ENCODE measurements at places on chromosomes 1 and 21. TPM values are rescaled to one million over a fixed set of nuclear protein-coding genes. Genes with fewer than 3 reads are reported as not detected.

GRCh38 chr1:231631717-231632116 is 5.1 kb downstream of the DISC1 start:
- DNase-seq: no peak

SUSD4 gene
- 6.5 TPM for polyA plus RNA-seq

- no peak for DNase-seq
Measured at GRCh38 chr1:172162236-172162635, 258.2 kb upstream of the C1orf105 start.

- no peak for DNase-seq
Measured at GRCh38 chr21:41634211-41634694, 126.3 kb upstream of the TMPRSS2 start.

DNA sequence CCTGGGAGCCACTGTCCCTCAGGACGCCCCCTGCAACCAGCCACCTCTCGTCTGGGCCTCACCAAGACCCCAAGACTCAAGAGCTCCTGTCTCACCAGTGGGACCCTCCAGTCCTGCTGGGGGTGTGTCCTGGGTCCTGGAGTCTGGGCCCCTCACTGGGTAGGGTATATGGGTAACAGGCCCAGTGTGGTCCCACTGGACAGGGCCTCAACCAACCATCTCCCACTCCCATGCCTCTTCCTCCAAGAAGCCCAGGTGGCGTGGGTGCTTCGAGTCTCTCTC is 725 bp upstream of the VWA1 start:
- no peak for DNase-seq

GPR37L1 gene
- 0.24 TPM for polyA plus RNA-seq

DNA sequence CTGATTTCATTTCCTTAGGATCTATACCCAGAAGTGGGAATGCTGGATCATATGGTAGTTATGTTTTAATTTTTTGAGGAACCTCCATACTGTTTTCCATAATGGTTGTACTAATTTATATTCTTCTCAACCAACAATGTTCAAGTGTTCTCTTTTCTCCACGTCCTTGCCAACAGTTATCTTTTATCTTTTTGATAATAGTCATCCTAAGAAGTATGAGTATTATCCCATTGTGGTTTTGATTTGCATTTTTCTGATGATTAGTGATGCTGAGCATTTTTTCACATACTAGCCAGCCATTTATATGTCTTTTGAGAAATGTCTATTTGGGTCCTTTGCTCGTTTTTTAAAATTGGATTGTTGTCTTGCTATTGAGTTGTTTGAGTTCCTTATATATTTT is 38.5 kb downstream of the ABCD3 start:
- DNase-seq: no peak

DNA sequence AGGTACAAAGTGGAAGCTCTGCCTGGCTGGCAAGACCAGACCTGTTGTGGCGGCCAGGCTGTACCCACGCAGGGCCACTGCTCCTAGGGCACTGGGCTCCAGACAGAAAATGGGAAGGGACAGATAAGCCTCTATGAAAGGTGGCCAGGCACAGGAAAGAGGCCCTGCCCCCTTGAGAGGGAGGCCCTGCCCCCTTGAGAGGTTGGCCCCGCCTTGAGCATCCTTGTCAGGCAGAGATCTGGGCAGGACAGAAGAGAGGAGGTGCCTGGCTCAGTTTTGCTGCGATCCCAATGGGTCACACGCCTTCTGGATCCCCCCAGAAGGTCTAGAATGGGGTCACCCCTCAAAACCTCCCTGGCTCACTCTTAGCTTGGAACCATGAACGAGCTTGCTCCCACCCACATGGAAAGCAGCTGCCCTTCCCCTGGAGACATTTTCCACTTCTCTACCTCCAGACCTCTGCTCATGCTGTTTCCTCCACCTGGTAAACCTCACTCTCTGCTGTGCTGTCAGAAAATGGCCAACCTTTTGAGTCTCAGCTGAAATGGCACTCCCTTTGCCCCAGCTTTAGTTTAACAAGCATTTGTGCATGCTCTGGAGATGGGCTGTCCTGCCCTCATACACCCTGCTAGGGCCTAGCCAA is 17.5 kb upstream of the ECE1 start:
- no peak for DNase-seq

DNA sequence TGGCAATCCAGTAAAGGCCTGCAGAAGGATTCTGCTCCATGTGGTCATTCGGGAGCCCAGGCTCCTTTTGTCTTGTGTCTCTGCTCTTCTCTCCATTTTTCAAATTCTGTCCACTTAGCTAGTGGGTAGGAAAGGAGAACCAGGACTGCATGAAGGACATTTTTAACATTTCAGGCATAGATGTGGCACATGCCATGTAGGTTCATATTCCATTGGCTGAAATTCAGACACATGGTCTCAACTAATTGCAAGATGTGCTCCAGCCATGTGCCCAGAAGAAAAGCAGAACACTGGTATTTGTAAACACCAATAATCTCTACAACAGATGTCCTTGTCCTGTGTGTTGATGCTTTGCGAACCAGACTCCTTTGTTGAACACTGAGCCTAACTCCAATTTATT is 85.2 kb upstream of the WLS start:
- no peak for DNase-seq

GRCh38 chr21:38505654-38506523 is 7.6 kb upstream of the ERG start:
- DNase-seq: no peak

- no peak for DNase-seq
Measured at GRCh38 chr1:240314845-240315801, 223.4 kb downstream of the FMN2 start.

PIK3CD gene
- 47.3 TPM for polyA plus RNA-seq

- DNase-seq: no peak
Measured at GRCh38 chr1:38360807-38361206, 314.2 kb upstream of the POU3F1 start.

- DNase-seq: no peak
Measured at GRCh38 chr1:115118611-115119010, 29.3 kb upstream of the TSPAN2 start.

- DNase-seq: no peak
Measured at GRCh38 chr1:114214016-114214415, 60.3 kb upstream of the SYT6 start.

PLPP3 gene
- not detected for polyA plus RNA-seq

- no peak for DNase-seq
Measured at GRCh38 chr21:15210235-15210678, 145.5 kb upstream of the NRIP1 start.

GRCh38 chr1:79792219-79792930 is 785.8 kb upstream of the ADGRL4 start:
- DNase-seq: no peak

- no peak for DNase-seq
Measured at GRCh38 chr1:117188816-117189437, 21.8 kb downstream of the VTCN1 start.

GRCh38 chr1:28517649-28517999 is 11.8 kb downstream of the RCC1 start:
- no peak for DNase-seq

DNA sequence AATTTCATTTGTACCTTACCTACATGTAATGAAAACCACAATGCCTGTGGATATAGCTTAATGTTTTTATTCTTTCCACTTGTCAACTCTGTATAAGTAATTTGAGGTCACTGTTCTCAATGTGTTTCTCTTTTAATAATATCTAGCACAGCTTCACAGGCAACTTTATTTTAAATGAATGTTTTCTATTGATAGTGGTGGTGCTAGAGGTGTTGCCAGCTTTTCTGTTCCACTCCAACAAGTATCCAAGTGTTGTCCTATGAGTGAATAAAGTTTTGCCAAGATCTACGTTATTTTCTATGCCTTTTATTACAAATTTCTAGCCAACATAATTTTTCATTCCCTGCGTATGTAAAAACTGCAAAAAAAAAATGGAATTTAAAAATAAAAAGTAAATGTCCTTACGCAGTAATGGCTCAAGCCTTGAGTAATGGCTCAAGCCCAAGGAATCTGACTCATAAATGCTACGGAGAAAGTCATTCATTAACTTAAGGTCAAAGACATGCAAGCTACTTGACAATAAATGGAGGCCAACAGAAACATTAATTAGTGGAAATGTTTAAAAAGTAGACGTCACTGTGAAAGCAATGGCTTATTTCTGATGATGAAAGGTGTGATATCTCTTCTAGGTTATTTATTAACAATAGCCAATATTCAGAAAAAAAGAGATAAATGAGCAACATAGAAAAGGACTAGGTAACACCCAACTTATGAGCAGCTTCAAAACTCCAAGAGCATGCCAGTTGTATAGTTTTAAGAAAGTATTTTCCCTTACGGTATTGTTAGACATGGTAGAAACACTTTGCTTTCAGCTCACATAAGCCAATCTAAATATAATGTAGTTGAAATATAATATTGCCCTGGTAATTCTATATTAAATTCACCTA is 71.4 kb downstream of the SLC44A5 start:
- DNase-seq: no peak

- DNase-seq: no peak
Measured at GRCh38 chr1:212926372-212926771, 24.0 kb upstream of the VASH2 start.

INAVA gene
- not detected for polyA plus RNA-seq

CTSE gene
- not detected for polyA plus RNA-seq

DNA sequence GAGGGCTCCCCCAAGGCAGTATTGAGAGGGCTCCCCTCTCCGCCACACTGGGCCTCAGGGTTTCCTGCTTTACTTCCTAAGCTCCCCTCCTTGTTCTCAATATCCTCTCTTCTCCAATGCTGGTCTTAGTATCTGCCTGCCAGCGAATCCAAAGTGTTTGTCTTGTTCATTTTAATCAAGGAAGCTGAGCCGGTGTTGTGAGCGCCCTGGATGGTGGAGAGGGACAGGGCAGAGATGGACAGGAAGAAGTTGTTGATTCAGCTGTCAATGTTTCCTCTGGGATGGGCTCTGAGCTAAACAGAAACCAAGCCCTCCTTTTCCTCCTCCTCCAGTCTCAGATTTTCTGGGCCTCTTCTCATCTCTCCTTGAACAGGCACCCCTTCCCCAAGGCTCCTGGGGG is 5.4 kb downstream of the OLFML3 start:
- no peak for DNase-seq

SDC3 gene
- not detected for polyA plus RNA-seq

- DNase-seq: no peak
Measured at GRCh38 chr21:38986406-38986805, 180.7 kb downstream of the ETS2 start.

AMY2A gene
- polyA plus RNA-seq: not detected

- no peak for DNase-seq
Measured at GRCh38 chr1:199978408-199978940, 49.0 kb upstream of the NR5A2 start.

GRCh38 chr1:71080230-71080738 is 551 bp downstream of the ZRANB2 start:
- DNase-seq: peak; percentile 9

- DNase-seq: no peak
Measured at GRCh38 chr1:206690516-206690915, 5.8 kb downstream of the MAPKAPK2 start.

GRCh38 chr1:219189021-219189824 is 15.5 kb downstream of the LYPLAL1 start:
- peak; percentile 31 for DNase-seq

CENPL gene
- polyA plus RNA-seq: 6.7 TPM

VPS72 gene
- 83.0 TPM for polyA plus RNA-seq

CHTOP gene
- 57.5 TPM for polyA plus RNA-seq

GRCh38 chr1:40980453-40981121 is 1.1 kb downstream of the CTPS1 start:
- peak; percentile 77 for DNase-seq

GRCh38 chr1:204885288-204885711 is 14.6 kb downstream of the NFASC start:
- no peak for DNase-seq

LHX8 gene
- not detected for polyA plus RNA-seq

NR5A2 gene
- polyA plus RNA-seq: not detected

GRCh38 chr1:72230746-72231145 is 51.6 kb downstream of the NEGR1 start:
- no peak for DNase-seq

BARHL2 gene
- polyA plus RNA-seq: not detected
